Mucosa of gallbladder (tissue), 1 donor: ENCODE measurements at places on chromosomes 11 and 22.

GRCh38 chr11:2945757-2946287 is 16.6 kb upstream of the PHLDA2 start:
- DNase-seq = no peak

- no peak for DNase-seq
These were observed 88.3 kb downstream of the FBXO7 start for GRCh38 chr22:32562916-32563315.

DNA sequence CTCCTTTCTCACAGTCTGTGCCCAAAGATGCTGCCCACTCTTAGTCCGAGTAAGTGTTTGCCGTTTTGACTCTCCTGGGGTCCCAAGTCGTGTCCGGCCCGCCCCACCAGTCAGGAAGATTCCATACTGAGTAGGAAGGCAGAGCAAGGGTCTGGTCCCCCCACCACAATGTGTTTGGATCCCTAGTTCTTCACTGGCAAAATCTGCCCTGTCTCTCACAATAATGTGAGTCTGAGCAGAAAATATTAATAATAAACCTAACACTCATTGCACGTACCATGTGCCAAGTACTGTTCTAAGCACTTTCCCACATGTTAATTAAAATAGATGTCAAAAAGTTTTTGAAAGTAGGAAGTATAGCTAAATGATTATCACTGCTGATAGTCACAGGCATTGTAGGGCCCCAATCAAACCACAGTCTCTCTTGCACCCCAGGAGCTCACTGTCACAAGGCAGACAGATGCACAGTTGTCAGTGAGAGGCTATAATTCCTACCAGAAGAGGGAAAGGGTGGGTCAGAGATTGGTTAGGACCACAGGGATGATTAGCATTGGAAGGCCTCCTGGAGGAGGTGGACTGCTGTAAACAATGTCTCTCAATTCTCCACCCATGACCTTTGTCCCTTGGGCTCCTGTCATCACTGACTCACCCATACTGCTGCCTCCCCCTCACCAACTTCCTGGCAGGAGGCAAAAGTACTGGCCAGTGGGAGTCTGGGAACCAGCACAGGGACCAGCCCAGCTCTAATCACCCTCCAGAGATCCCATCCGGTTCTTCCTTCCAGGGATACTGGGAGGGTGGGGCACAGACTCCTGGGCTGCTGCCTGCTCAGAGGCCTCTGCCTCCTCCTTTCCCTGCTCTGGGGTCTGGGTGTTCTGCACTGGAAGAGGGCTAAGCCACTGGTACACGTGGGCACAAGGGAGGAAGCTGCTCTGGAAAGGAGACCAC is 1.0 kb upstream of the POLD4 start:
- peak; percentile 77 for DNase-seq

GRCh38 chr11:65777241-65777640 is 3.5 kb downstream of the AP5B1 start:
- no peak for DNase-seq

DNA sequence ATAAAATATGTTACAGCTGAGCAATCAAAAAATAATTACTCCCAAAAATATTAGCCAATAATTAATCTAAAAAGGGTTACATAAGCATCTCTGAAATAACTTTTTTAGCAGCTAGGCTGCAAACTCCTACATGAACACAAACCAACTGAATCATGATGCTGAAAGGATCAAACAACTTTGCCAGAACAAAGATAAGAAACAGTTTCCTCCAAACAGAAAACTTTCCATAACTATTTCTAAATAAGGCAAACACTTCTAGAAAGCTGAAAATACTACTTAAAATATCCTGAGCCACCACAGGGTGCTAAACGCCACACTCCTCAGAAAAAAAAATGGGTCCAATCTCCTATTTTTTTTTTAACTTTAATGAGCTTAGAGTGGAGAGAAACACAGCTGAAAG is 68.6 kb upstream of the ARHGAP32 start:
- no peak for DNase-seq

DNA sequence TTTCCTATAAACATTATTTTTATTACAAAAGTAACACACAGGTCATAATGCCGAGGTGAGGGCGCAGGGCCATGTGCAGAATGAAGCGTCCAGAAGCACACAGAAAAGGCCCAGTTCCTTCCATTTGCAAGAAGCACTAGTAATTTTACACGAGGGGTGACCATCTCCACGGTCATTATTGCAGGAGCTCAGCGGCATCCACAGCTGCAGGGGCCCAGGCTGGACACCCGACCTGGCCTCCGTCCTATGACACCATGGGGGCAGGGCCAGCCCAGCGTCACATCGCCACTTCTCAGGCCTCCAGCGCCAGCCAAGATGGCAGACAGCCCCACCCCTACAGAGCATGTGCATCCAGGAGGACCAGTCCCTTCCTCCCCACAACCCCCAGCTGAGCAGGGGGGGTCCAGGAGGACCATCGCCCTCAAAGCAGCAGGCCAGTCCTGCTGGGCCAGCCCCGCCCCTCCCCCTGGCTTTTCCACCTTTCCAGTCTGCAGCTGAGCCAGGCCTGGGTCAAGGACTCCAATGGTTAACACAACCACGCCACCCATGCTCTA is 3.5 kb downstream of the IGF2 start:
- DNase-seq = no peak

GRCh38 chr11:17000987-17001386 is 13.2 kb downstream of the PLEKHA7 start:
- no peak for DNase-seq

DNA sequence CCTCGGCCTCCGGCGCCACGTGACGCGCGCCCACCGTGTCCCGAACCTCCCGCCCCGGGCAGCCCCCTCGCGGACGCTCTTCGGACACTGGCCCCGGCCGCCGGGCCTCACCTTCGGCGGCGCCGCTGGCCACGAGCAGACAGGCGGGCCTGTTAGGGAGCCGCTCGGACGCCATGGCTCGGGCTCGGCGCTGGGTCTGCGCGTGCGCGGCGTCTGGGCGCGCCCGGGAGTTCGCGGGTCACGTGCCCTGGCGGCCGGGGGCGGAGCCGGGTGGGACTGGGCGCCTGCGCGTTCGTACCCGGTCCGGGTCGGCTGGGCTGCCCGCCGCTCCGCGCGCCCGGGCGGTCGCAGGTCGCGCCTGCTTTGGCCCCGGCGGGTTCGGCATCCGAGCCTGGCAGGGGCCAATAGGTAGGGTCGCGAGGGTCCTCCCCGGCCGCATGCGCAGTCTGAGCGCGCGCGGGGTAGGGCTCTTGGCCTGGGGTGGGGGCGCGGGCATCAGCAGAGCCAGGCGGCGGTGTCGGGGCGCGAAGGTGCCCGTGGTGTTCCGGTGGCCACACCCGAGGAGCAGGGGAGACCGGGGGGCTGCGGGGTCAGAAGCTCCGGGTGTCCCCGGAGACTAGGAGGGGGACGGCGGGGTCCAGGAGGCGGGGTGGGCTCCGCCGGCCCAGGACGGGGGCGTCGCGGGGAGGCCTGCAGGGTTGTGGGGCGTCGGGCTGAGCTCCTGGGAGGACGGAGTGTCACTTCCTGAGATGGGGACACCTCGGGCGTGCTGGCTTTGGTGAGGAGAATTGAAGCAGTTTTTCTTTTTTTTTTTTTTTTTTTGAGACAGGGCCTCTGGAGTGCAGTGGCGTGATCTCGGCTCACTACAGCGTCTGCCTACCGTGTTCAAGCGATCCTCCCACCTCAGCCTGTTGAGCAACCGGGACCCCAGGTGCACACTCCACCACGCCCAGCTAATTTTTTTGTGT is at the start of gene GATD1:
Gene GATD1 (minus strand): TSS at position 200 of the 968 bp plus-strand sequence. CDS start 25 bp downstream, at position 175.
- DNase-seq = peak; percentile 93

DNA sequence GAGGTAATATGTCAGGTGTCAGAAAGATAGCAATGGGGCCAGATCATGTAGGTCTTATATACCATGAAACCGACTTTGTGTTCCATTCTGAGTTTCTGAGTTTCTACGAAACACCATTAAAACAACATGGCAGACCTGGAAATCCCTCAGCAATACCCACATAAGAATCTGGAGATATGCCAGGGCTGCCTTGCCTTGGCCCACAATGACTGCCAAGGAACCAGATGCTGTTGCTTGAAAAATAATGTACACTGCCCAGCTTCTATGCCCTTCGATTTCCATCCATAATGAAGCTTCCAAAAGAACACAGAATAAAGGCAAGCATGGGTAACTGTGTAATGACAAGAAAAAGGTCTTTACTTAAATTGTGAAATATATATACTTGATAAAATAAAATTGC is 277.4 kb downstream of the SOX6 start:
- DNase-seq = no peak
